Endothelial cell (in vitro differentiated cells): ENCODE measurements at places on chromosomes 1 and 21. TPM values are rescaled to one million over a fixed set of nuclear protein-coding genes. Genes with fewer than 3 reads are reported as not detected.
A peak's percentile ranks its signal among the peaks of the same experiment; 100 is the strongest.

The MYCL gene
- total RNA-seq: 20.1 TPM

DNA sequence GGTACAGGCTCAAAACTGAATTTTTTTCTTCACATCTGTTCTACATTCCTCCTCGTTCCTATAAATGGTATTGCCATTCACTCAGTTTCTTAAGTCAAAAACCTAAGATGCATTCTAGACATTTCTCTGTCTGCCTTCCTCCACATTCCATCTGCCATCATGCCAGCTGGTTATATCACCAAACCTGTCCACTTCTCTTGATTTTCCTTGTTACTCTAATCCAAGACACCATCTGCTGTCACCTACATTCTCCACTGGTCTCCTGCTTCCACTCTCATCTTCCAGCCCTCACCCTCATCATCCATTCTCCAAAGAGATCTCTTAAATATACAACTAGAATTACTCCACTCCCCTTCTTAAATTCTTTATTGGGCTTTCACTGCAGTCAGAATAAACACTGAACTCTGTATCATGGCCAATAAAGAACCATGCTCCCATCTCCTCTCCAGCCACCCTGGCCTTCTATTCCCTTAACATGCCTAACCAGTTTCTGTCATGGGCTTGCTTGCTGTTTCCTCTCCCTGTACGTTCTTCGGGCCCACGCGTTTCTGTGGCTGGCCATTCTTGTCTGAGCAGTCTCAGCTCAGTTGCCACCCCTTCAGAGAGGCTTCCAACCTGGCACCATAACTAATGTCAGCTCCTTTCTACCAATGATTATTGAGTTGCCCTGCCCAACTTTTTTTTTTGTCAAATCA is 278.3 kb downstream of the ST6GALNAC3 start:
- H3K4me3 ChIP-seq: no peak overlapping the region
- H3K4me1 ChIP-seq: peaks cover 6% of the 10 kb centered on the region
- H3K36me3 ChIP-seq: no peaks in the 10 kb centered on the region
- no peak for DNase-seq
- no peak overlapping the region for H3K27ac ChIP-seq
- no peaks in the 10 kb centered on the region for H3K27me3 ChIP-seq

DNA sequence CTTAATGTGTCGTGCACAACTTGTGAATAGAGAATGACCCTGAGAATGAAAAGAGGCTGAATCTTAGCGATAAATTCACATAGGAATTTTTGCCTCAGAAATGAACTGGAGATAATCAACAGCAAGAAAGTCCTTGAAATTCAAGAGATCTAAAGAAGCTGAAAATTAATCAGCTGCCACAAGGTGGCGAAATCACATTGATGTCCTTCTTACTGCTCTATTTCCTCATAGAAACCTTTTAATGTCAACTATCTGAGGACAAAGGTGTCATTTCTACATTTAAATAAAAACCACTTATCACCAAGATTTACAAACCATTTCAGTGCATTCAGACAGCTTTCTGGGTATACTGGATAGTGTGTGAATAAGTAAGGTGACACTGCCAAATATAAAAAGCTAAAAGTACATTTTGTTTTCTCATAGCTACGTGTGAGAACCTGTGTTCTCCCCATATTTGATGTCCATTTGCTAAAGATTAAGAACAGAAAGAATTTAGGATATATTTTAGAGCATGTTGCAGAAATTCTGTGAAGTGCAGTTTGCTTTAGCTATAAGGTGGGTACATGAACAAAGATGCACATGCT is 485.3 kb upstream of the PTBP2 start:
- peak; percentile 28 for DNase-seq
- no peaks in the 10 kb centered on the region for H3K27me3 ChIP-seq
- H3K4me1 ChIP-seq: peaks cover 5% of the 10 kb centered on the region

- H3K27me3 ChIP-seq: peaks cover 2% of the 10 kb centered on the region
- no peak overlapping the region for H3K4me3 ChIP-seq
- peaks cover under 1% of the 10 kb centered on the region for H3K36me3 ChIP-seq
- DNase-seq: no peak
Measured at GRCh38 chr1:101073836-101074235, 48.3 kb upstream of the DPH5 start.

GRCh38 chr1:198443365-198444233 is 96.9 kb downstream of the ATP6V1G3 start:
- H3K4me3 ChIP-seq: no peak overlapping the region
- H3K4me1 ChIP-seq: peaks cover 6% of the 10 kb centered on the region
- DNase-seq: no peak
- peaks cover 2% of the 10 kb centered on the region for H3K27me3 ChIP-seq
- H3K27ac ChIP-seq: no peak overlapping the region

DNA sequence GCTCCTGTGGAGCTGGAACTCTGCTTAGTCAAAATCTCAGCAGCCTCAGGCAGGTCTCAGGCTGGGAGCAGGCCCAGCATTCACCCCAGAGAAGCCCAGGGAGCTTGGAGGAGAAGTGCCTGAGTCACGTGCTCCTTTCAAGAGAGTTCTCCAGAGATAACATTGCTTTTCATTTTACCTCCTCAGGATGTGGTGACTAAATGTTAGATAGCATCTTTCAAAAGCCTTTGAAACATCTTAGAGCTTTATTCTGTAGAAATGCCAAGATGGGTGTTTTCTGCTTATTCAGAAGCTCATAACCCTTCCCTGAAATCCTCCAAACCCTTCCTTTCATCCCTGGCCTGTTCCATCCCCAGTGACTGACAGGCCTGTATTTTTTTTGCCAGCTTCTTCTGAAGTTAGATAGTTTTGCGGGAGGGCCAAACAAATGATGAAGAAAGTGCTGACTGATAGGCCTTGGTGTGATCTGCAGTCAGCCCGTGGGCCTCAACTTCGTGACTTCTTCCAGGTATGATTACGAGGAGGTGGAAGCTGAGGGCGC is 58.0 kb downstream of the PGM1 start:
- no peak overlapping the region for H3K27ac ChIP-seq
- peaks cover 2% of the 10 kb centered on the region for H3K36me3 ChIP-seq
- no peak for DNase-seq
- H3K4me1 ChIP-seq: peaks cover 7% of the 10 kb centered on the region

The RGS7 gene
- 1.4 TPM for total RNA-seq

GRCh38 chr21:39137248-39138178 is 45.7 kb downstream of the PSMG1 start:
- peaks cover 9% of the 10 kb centered on the region for H3K4me1 ChIP-seq
- no peak for DNase-seq
- H3K27ac ChIP-seq: no peak overlapping the region

- no peak for DNase-seq
- no peaks in the 10 kb centered on the region for H3K36me3 ChIP-seq
- no peak overlapping the region for H3K4me3 ChIP-seq
Measured at GRCh38 chr1:221910222-221910621, 168.3 kb upstream of the DUSP10 start.

GRCh38 chr21:16176570-16176969 is 446.8 kb downstream of the USP25 start:
- no peaks in the 10 kb centered on the region for H3K36me3 ChIP-seq
- H3K27ac ChIP-seq: no peak overlapping the region
- H3K4me1 ChIP-seq: peaks cover 19% of the 10 kb centered on the region
- no peak overlapping the region for H3K4me3 ChIP-seq
- H3K27me3 ChIP-seq: no peaks in the 10 kb centered on the region
- DNase-seq: no peak
